ENCODE measurements at places on chromosomes 3 and 15.

GRCh38 chr15:28975766-28976179 lies 90.0 kb downstream of the APBA2 start:
- peak; percentile 41 for DNase-seq

DNA sequence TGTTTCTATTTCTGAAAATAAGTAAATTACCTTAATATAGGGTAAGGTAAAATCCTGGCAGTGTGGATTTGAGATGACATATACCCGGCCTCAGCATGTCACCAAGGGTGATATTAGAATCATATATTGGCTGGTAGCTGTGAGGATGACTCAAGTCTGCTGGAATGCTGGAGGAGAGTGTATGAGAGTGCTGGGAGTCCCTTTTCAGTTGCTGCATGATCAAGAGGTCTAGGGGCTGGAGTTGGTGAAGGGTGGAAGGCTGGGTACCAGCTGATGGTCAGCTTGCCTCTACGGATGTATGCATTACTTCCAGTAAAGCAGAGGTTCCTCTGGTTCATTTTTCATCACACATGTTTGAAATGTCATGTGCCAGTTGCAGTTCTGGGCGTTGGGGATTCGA lies 40.6 kb downstream of the SLC25A26 start:
- DNase-seq: no peak

- DNase-seq: no peak
These were observed 124.4 kb downstream of the LRRN1 start for GRCh38 chr3:3923619-3924018.

DNA sequence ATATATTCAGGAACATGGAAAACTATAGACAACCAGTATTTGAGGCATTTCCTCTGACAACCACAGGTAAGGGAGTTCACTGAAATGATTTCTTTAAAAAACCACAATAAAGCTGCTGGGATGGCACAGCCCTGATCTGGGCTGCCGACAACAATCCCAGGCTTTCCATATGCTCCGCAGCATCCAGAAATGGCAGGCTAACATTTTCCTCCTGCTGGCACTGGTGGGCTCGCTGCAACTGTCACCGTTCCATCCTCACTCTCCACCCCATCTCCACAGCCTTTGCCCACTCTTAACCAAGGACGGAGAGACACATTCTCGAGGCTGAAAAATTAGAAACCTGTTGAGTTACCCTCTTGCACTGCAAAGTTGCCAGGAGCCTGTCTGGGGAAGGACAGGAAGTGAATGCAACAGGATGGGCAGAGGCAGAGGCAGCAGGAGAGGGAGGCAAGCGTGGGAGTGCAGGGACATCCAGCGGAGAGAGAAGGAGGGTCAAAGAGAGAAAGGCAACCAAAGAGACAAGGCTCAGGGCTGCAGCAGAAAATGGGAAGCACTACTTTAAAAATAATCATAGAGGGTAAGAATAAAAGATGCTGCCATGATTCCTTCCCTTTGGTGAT lies 79.0 kb upstream of the ARRDC4 start:
- DNase-seq: no peak

DNA sequence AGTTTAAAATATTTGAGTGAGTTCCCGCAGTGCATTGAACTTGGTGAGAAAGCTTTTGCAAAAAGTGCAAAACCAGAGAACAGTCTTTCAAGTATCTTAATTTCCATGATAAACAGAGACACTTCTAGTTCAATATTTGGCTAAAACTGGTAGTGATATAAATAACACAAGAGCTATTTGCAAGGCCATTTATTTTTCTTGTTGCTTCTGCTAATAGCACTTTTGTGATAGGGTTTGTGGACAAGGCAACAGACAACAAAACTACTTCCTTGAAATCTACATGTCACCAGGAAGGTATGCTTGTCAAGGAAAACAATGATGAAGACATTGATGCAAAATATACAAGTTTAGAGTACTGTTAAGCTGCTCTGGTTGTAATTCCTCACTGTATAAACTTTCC lies 1225.1 kb downstream of the OTOL1 start:
- no peak for DNase-seq

DNA sequence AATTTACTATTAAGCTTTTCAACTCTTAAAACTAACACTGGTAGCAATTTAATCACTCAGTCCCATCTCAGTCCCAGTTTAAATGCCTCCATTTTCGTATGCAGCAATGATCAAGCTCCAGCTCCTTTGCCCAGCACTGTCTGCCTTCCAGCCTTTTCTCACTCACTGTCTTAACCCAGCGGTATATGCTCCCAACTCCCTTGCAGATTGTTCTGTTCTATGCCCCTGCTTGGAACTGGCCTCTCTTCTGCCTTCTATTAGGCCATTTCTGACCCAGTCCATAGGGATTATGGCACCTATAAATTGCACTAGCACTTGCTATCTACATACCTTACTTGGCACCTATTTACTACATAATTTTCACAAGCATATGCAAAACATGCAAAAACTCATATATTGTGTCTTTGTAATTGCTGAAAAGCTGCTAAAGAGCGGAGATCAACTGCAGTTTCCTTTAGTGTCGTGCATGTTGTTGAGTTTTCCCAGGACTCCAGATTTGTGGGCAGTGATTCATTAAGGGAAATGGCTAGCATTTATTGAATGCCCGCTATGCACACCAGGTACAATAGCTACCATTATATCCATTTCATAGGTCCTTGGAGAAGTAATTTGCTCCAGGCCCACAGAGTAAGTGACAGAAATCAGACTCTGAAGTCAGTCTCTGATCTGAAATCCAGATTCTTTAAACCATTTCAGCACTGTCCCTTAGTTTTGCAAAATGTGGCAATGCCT lies 24.4 kb downstream of the CRBN start:
- no peak for DNase-seq

Measured in stimulated activated CD4-positive, alpha-beta T cell treated with anti-CD3 and anti-CD28 coated beads, Interleukin-12 subunit alpha, Interleukin-12 subunit beta, amount 100 ng/mL, for 24 hours (primary cell).